ENCODE measurements at places on chromosomes 6 and 20.

DNA sequence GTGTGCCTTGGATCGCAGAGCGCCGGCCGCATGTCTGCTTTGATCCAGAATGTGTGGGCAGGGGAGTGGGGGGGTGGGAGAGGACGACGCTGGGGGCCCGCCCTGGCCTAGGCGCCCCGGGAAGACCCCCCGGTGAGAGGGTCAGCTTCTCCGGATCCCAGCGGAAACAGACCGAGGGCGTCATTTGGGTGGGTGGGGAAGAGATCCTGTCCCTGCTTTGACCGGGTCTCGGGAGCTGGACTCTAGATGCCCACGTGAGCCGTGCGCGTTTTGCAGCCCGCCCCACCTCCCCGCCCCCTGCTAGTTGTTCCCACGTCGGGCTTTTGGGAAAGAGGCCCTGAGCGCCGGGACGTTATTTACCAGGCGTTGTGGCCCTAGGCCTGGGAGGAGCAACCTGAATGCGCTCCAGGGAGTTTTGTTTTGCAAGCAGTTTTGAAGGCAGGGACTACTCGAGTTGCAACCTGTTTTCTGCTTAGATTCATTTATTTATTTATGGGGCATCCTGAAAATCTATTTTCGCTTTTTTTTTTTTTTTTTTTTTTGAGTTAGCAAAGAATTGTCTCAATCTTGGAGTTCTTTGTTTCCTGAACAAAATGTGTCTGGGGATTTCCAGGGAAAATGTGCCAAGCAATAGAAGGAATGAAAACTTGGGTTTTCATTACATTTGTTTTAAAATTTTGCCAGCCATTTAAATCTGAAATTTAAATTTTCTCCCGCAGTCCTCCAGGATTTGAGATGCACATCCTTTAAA lies 1.6 kb downstream of the DSP start:
- DNase-seq = no peak

DNA sequence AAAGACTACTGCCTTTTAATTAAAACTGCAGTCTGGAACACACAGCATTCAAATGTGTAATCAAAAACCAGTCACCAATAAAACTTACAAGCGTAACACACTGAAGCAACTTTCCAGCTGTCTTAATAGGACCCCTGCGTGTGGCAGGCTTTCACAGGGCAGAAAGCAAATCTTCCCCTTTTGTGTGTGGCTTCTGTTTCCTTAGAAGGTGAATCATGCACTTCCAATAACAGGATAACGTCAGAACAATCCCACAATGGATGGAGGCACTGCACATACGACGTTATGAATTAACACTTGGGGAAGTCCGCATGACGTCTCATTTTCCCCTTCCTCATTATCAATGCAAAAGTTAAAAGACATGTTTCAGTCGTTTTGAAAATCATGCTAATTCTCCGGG lies 44.8 kb downstream of the INSM1 start:
- no peak for DNase-seq

- DNase-seq = no peak
Measured at GRCh38 chr6:25446830-25447569, 167.8 kb downstream of the CARMIL1 start.

- DNase-seq = no peak
Measured at GRCh38 chr6:4355241-4355640, 219.9 kb upstream of the ECI2 start.

DNA sequence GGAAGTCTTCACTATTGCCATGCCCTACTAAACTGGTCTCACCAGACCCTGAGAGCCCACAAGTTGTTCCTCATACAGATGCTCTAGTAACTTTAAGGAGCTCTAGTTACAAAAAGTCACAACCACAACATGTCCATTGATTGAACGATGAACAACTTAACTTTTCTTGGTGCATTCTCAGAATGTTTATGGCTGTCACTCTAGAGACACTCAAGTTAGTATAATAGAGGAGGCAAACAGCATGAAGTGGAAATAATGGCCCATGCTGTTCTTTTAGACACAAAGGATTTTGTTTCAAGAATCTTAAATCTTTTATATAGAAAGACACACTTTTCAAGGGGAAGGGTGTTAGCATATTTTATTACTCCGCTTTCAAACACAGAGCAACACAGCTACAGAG lies 934.4 kb downstream of the HACE1 start:
- no peak for DNase-seq

DNA sequence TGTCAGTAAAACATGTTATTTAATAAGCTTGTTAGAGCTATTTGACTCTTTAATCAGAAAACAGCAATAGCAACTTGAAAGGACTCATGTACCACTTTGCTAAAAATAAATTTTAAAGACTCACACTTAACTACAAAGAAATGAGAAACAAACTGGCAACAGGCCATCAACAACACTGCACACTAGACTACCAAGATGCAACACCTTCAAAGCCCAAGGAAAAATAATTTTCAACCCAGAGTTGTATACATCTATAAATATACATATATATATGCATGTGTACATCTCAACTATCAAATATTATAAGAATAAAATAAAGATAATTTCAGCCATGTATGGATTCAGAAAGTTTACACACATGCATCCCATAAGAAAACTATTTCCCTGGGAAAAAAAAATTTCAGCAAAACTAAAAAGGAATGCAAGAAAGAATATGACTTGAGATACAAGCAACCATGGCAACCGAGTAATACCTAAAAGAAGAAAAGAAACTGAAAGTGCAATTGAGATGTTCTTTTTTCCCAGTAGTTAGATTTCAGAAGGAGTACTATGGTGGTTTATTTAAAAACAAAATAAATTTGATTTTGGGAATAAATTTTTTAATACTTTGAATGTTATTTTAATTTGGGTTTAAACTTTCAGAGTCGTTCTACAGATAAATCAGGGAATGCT lies 303.8 kb downstream of the UBE3D start:
- DNase-seq = no peak

DNA sequence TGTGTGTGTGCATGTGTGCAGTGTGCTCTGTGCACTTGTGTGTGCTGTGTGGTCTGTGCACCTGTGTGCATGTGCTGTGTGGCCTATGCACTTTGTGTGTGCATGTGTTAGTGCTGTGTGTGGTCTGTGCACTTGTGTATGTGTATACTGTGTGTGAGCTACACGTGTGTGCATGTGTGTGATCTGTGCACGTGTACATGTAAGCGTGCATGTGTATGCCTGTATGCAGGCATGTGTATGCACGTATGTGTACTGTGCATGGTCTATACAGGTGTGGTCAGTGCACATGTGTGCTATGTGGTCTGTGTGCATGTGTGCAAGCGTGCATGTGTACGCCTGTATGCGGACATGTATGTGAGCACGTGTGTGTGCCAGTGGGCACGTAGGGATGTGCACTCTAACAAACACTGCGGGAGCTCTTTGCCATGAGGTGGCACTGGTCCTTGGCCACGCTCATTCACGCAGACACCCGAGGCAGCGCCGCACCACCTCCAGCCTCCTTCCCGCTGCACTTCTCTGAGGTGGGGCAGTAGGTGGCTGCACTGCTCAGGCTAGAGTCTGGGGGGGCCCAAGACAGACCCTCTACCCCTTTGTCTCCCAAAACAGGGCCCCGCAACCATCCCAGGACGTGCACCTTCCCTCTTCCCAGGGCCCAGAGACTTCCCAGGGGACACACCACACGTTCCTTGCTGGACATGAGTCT lies 42.4 kb upstream of the CHRNA4 start:
- DNase-seq = no peak
